ENCODE measurements at places on chromosomes 13 and 19. TPM values are rescaled to one million over a fixed set of nuclear protein-coding genes. Genes with fewer than 3 reads are reported as not detected.

The OR7C1 gene
- not detected for polyA plus RNA-seq

The SIGLEC12 gene
- not detected for polyA plus RNA-seq

The ZNF28 gene
- 4.8 TPM for polyA plus RNA-seq

The FGF14 gene
- polyA plus RNA-seq: under 0.01 TPM

The FAM187B gene
- polyA plus RNA-seq: not detected

The NEK5 gene
- not detected for polyA plus RNA-seq

The GJB6 gene
- not detected for polyA plus RNA-seq

The ZNF90 gene
- not detected for polyA plus RNA-seq

The ZNF221 gene
- 1.7 TPM for polyA plus RNA-seq

The CACNA1A gene
- 2.1 TPM for polyA plus RNA-seq

The GZMM gene
- polyA plus RNA-seq: not detected

The IZUMO4 gene
- 8.5 TPM for polyA plus RNA-seq

The LHFPL6 gene
- 2.5 TPM for polyA plus RNA-seq

The CYP2A7 gene
- polyA plus RNA-seq: not detected

The PRTN3 gene
- not detected for polyA plus RNA-seq

The CYP4F11 gene
- not detected for polyA plus RNA-seq

The WTIP gene
- polyA plus RNA-seq: 3.0 TPM

The NCR1 gene
- polyA plus RNA-seq: not detected

The MBD3L3 gene
- polyA plus RNA-seq: not detected

The NKPD1 gene
- not detected for polyA plus RNA-seq

The CGB3 gene
- not detected for polyA plus RNA-seq

The YJEFN3 gene
- not detected for polyA plus RNA-seq

The ZNF44 gene
- polyA plus RNA-seq: 7.9 TPM

The ZNF460 gene
- polyA plus RNA-seq: not detected

The CADM4 gene
- polyA plus RNA-seq: 1.2 TPM

The TMPRSS9 gene
- not detected for polyA plus RNA-seq

The ZNF835 gene
- polyA plus RNA-seq: not detected

The ZNF235 gene
- 1.2 TPM for polyA plus RNA-seq

The PSG5 gene
- not detected for polyA plus RNA-seq

The CEACAM4 gene
- not detected for polyA plus RNA-seq

All from sigmoid colon (tissue), 7 donors.